A375 (cell line): ENCODE measurements at places on chromosomes 3 and 15. TPM values are rescaled to one million over a fixed set of nuclear protein-coding genes. Genes with fewer than 3 reads are reported as not detected.

Gene ARHGEF26
- 3.9 and 5.5 TPM in 2 replicates for total RNA-seq

Gene CFAP91
- total RNA-seq: 0.50 and 2.3 TPM in 2 replicates

Gene EPHA3
- 25.6 and 29.2 TPM in 2 replicates for total RNA-seq

Gene PP2D1
- not detected in 2 replicates for total RNA-seq

Gene SIDT1
- total RNA-seq: not detected in 2 replicates

Gene LTK
- 0.08 and 0.13 TPM in 2 replicates for total RNA-seq

Gene C3orf20
- not detected in 2 replicates for total RNA-seq

Gene GYG1
- total RNA-seq: 14.1 and 14.2 TPM in 2 replicates

Gene CLDN11
- total RNA-seq: 0.19 TPM in 1 of 2 replicates, not detected in the other

Gene CMTM8
- total RNA-seq: 2.4 and 2.7 TPM in 2 replicates

Gene CIDEC
- 0.38 and 0.48 TPM in 2 replicates for total RNA-seq

Gene GP9
- not detected in 2 replicates for total RNA-seq

Gene PIGZ
- 0.29 and 2.8 TPM in 2 replicates for total RNA-seq

Gene SMAD6
- total RNA-seq: 17.9 and 18.1 TPM in 2 replicates

Gene ATXN7
- 12.9 and 17.3 TPM in 2 replicates for total RNA-seq

Gene PLXNB1
- 25.6 and 29.2 TPM in 2 replicates for total RNA-seq

Gene VWA5B2
- 0.15 TPM in 1 of 2 replicates, not detected in the other for total RNA-seq

Gene IL12A
- total RNA-seq: 9.7 and 14.2 TPM in 2 replicates

Gene TNFAIP8L3
- not detected in 2 replicates for total RNA-seq

Gene MEX3B
- total RNA-seq: 1.3 and 1.8 TPM in 2 replicates

Gene MST1R
- total RNA-seq: 1.3 and 1.4 TPM in 2 replicates
